ENCODE measurements at places on chromosomes 3 and 15.

DNA sequence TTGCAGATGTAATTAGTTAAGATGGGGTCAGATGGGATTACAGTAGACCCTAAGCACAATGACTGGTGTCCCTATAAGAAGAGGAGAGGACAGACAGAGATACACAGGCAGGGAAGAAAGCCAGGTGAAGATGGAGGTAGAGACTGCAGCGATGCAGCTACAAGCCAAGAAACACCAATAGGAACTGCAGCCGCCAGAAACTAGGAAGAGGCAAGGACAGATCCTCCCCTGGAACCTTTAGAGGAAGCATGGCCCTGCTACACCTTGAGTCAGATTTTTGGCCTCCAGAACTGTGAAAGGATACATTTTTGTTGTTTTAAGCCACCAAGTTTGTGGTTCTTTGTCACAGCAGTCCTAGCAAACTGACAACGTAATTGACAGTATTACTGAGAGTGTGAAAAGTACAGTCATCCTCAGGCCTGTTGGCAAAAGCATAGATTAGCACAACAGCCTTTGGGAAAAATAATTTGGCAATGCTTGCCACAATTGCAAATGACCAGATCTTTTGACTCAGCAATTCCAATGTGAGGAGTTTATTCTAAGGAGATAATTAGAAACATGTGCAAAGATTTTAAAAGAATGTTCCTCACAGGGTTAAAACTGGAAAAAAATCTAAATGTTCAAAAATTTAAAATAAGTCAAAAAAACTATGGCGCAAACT, 82.6 kb upstream of the TJP1 start:
- no peak for DNase-seq

GRCh38 chr3:192957441-192958021, 39.9 kb upstream of the MB21D2 start:
- DNase-seq, result no peak

DNA sequence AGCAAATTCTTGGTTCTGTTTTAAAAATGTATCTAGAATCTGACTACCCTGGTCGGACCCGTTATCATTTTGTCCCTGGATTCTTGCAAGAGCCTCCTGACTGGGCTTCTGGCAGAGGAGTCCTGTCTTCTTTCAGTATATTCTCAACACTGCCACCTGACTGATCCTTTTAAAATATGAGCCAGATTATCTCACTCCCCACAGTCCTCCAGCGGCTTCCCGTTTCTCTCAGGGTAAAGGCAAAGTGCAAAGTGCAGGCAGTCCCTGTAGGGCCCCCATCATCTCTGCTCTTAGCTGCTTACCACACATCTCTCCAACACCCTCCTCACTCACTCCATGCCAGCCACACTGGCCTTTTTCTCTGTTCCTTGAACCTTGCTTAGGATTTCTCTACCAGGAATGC, 28.4 kb downstream of the CRTC3 start:
- DNase-seq, result no peak

DNA sequence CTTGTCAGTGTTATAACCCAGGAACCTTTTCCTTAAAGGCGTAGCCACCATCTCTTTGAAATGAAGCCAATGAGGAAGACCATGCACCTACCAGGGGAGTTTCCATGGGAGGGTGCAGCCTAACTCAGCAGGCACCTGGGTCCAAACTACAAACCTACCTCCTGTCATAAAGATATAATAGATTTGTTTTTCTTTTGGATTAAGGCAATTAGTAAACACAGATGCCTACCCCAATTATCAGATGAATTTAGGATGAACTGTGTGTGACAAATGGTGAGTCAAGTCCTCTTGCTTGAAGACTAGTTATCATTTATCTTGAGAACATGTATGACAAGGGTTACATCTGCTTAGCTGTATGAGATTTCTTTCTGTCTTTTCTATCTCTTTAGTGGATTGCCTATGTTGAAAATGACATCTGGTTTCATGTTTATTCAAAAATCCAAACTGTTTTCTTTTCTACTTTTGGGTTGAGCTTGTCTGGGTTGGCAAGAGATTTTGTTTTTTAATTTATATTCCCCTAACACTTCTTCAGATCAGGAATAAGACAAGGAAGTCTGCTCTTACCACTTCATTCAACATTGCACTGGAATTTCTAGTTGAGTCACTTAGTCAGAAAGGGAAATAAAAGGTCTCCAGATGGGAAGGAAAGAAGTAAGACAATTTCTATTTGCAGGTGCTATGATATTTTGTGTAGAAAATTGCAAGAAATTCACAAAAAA, 149.9 kb downstream of the NEK10 start:
- no peak for DNase-seq

DNA sequence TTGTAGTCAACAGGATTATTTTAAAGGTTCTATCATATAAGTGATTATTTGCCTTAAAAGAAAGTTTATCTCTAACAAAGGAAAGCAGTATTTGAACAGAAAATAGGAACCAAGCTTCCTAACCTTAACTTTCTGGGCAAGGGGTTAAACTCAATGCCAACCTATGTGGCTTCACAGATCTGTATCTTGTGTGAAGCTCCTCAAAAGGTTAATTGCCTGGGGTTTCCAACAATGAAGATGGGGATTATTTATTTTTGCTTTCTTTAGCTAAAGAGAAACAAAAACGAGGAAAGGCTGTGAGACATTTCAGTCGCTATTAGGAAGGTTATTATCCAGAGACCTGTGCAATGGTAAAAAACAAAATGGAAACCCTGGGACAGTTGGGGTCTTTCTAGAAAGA, 1.1 kb upstream of the WDR82 start:
- DNase-seq, result no peak

GRCh38 chr3:134857776-134858362, 62.8 kb downstream of the EPHB1 start:
- DNase-seq, result no peak
